CD8-positive, alpha-beta memory T cell (primary cell): ENCODE measurements at places on chromosomes 11 and 22. TPM values are rescaled to one million over a fixed set of nuclear protein-coding genes. Genes with fewer than 3 reads are reported as not detected.

PRRG4 gene
- total RNA-seq, result 0.68 TPM

WT1 gene
- not detected for total RNA-seq

PITPNB gene
- 175 TPM for total RNA-seq

RTN4R gene
- 1.8 TPM for total RNA-seq

ZNHIT2 gene
- 15.2 TPM for total RNA-seq

TENM4 gene
- total RNA-seq, result not detected

ARHGAP32 gene
- total RNA-seq, result 3.1 TPM
